Bronchial epithelial cell (primary cell): ENCODE measurements at places on chromosomes 2 and 18.
A peak's percentile ranks its signal among the peaks of the same experiment; 100 is the strongest.

GRCh38 chr2:182302972-182303371, 123.9 kb downstream of the PDE1A start:
- no peak for DNase-seq

DNA sequence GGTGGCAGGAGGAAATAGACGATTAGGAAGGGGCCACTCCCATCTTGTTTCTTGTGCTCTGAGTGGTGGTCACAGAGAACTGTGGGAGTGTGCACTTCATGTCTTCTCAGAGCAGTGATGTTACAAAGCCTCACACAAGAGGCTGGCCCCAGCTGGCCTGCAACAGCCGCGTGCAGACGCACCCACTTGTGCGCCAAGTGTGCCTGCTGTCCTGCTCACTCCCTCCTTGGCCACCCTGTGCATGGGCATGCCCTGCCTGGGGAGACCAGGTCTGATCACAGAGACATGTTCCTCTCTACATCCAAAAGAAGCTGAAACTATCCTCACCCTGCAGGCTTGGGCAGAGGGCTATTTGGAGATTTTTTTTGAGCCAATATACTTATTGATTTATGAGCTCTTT, 108.4 kb downstream of the MRO start:
- DNase-seq, result no peak

DNA sequence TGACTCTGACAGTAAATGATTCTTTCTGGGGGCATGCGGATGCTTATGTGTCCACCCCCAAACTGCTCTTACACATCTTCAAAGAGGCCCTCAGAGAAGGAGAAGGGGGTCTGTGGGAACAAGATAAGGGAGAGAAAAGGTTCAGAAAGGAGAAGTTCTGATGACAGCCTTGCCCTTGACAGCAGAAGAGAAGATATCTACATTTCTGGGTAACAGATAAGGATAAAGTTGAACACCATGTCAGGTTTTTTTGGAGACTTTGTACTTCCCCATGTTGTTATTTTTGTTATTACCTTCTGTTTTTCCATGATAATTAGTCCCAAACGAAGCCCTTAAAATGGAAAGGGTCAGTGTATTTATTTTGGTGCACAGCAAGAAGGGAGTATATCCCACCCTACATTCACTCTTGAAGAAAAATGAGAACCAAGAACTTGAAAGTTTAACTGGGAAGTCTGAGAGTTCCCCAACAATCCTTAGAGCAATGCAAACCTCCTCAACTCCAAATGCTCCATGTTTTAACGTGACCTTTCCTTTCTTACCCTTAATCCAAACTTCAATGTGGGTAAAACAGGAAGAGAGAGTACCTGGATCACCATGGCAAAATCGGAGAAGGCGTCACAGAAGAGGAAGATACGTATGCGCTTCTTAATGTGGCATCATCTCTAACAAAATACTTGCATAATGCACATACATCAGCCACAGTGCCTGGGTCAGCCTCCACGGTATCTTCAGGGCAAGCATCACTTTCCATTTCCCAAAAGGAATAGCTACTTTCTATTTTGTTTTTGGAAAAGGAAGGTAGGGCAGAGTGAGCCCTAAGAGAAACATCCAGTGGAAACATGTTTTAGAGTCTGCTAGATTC, 264.6 kb upstream of the STON1 start:
- DNase-seq, result no peak

DNA sequence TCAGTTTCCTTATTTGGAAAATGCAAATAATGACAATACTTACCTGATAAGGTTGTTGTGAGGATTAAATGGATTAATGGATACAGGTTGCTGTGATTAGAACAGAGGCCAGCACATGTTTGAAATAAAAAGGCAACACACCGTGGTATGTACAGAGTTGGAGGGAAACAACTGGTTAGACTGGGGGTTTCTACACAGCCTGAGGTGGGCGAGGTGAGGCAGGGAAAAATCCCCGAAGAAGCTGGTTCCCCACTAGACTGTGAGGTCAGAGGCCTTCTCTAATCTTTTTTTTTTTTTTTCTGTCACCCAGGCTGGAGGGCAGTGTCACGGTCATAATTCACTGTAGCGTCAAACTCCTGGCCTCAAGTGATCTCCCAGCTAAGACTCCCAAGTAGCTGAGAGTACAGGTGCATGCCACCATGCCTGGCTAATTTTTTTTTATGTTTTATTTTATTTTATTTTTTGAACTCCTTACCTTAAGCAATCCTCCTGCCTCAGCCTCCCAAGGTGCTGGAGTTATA, 1.2 kb upstream of the E2F6 start:
- DNase-seq, result no peak

- no peak for DNase-seq
Measured at GRCh38 chr2:32894119-32894728, 52.5 kb upstream of the LTBP1 start.

GRCh38 chr18:58578835-58579560, 49.9 kb downstream of the ALPK2 start:
- peak; percentile 22 for DNase-seq

DNA sequence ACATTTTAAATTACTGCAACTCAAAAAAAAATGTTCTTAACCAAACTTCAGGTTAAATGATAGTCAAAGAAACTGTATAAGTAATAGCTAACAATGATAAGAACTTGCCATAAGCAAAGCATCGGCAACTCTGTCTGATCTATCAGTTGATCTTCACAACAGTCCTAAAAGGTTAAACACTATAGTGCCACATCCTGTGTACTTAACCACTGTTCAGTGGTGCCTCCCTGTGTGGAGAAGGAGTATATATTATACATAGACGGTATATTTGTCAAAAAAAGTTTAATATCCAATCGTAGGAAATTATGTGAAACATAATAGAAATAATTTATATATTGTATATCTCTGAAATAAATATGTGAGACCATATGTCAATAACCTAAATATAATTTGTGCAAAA, 13.0 kb downstream of the DTNA start:
- DNase-seq, result no peak

DNA sequence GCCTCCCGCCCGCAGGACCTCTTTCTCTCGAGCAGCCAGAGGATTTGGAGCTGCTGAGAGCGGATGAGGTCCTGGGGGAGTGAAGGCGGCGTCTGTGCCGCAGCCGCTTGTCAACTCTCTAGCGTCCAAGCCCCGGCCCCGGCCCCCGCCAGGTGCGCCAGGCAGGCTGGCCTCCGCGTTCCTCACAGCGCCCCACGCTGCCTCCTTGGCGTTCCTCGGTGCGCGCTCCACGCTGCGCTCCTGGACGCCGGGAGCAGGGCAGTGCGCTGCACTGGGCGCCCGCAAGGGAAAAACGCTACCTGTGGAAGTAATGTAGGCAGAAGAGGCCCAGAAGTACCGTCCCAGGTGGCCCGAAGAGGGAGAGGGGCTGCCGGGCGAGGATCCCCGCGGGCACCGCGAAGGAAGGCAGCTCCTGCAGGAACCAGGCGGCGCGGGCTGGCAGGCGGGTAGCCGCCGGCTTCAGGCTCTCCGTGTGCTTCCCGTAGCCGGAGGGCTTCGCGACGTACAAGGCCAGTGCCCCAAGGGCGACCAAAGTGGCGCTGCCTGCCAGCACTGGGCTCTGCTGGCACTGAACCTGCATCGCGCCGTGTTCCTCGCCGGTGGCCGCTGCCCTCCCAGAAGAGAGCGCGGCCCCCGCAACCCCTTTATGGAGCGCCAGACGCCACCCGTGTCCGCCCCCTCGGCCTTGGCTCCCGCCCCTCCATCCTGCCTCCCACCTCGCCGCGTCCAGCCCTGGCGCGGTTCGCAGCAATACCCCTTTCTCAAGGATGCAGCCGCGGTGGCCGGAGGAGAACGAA, at the start of gene SRD5A2:
SRD5A2 (minus strand) TSS at position 618 of the 797 bp plus-strand sequence; CDS start at position 580, 38 bp downstream.
- DNase-seq, result no peak

DNA sequence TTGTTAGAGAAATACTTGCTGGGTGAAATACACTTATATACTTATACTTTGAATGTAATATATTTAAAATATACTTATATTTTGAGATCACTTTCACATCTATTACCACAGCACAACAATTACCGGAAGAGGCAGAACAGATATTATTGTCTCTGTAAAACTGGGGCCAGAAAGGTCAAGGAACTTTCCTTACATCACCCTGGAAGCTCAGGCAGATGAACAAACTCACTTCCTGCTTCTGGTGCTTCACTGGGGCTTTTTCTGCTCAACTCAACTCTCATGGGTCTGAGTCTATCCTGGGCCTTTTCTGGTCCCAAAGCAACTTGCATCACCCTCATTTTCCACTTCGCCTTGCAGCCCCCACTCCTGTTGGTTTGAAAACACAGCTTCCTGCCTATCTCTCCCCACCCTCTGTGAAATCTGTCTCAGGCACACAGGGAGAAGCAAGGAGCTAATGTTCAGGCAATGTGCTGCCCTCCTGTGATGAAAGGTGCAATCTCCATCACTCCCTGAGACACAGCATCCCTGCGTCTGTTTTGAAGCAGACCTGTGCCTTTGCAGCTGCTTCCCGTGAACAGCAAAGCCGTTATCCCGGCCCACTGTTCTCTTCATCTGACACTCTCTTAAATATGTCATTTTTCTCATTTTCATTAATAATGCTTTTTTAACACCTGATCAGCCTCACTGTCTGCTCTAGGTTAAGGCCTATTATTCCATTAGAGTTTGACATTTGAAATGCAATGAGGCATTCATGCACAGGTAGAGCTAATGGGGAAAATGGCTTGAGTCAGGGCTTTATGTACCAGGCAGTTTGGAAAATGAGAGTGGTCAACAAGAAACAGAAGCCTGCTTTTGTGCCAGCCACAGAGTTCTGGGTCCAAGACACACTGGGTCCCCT, 251.9 kb upstream of the CHAC2 start:
- DNase-seq, result no peak

DNA sequence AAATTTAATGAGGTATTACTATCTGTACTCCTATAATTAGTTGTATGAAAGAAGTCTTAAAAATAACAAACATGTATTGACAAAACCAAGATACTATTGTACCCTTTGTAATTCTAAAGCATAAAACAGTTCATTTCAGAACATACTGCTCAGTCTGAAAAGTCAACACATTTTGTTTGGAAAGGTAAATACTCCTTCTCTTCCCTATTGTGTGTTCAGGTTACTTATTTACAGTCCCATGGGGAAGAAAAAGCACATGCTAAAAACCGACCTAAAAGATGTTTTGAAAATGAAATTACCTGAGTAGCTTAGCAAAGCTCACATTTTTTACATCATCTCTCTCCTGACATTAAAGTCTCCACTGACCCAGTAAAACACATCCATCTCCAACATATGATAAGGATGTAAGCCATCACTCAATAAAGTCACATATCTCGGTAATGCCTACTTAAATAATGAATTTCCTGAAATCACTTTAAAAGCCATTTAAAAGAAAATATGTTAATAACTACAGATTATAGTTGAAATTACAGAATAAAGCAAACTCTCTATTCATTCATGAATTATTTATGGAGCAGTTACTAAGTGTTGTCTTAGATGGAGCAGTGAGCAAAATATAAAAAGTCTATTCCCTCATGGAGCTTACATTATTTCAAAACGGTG, 75.6 kb upstream of the FZD5 start:
- no peak for DNase-seq

- peak; percentile 29 for DNase-seq
Measured at GRCh38 chr18:43396266-43396665, 119.0 kb upstream of the SYT4 start.

DNA sequence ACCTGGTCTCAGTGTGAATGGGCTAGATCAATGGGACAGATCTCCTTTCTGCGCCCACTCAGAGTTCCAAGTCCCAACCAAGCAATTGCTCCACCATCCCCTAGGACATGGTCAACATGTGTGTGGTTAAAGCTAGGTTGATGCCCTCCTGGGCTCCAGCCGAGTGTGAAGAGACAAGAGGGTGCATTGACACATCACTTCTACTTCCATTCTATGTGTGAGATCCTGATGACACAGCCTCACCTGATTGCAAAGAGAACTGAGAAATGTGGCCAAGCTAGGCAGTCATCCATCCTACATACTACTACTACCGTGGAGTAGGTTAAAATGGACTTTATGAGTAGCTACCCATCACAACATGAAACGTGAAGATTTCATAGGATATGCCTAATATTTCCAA, 106.8 kb downstream of the NCKAP5 start:
- peak; percentile 12 for DNase-seq

DNA sequence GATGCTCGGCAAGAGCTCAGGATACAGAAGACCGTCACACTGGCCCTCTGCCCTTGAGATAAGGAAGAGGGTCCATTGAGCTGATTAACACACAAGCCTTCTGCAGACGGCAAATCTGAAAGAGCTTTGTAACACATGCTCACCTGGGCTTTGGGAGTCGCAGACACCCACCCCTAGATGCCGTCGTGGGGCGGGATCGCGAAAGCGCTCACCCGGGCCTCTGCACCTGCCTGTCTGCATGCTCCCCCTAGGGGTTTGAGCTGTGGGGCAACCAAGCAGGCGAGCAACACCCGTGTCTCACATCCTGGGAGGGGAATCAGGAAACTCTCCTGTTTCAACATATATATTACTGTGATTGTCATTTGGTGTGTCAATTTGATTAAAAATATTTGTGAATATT, 99.8 kb upstream of the KCNH7 start:
- DNase-seq, result no peak

- DNase-seq, result peak; percentile 39
Measured at GRCh38 chr2:156537141-156537540, 101.0 kb downstream of the GPD2 start.

DNA sequence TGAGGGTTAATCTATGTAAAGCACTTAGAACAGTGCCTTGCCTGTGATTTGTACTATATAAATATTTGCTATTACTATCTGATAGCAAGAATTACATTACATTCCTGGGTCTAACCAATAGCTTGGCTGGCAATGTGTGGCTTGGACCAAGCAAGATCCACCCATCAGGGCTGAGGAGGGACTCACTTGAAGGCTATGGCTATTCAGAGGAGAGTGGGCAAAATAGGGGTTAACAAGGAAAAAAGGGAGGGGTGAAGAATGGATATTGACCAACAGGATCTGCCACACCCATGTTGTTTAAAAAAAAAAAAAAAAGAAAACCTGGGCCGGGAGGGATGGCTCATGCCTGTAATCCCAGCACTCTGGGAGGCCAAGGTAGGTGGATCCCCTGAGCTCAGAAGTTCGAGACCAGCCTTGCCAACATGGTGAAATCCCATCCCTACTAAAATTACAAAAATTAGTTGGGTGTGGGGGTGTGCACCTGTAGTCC, 20.0 kb upstream of the TMBIM1 start:
- no peak for DNase-seq
